ENCODE measurements at places on chromosomes 11 and 22.
A peak's percentile ranks its signal among the peaks of the same experiment; 100 is the strongest.

GRCh38 chr11:11348303-11348702, 4.7 kb downstream of the CSNK2A3 start:
- DNase-seq, result no peak

- DNase-seq, result no peak
These were observed 88.7 kb downstream of the SYN3 start for GRCh38 chr22:32969502-32969901.

DNA sequence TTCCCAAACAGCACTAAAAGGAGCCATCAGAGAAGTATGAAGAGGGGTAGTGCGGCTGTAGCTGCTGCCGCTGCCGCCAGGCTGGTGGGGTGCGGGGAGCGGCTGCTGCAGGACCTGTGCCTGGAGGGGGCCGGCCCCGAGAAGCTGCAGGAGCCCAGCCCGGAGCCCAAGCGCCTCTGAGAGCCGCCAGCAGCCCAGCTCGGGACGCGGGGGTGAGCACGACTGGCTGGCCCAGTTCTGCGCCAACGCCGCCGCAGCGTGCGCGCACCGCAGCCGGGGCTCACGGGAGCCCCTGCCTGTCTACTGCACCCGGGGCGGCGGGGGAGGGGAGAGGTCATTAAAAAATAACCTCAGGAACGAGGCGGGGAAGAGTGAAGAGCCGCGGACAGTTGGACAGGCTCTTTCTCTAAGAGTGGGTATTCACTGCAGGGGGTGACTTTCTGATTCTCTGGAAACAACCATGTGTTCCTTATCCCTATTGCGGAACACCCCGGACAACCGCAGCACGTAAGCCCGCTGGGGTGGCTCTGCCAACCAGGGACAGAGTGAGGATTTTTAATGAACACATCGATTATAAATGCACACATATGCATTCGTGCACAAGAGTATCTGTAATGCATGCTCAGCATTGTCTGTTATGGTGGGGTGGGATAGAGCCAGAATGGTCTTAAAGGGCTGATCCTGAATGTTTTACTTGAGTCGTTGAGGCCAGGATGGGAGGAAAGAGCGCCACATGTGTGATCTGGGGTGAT, 453 bp downstream of the GAS2 start:
- DNase-seq, result no peak

- DNase-seq, result no peak
These were observed 8.5 kb downstream of the DCHS1 start for GRCh38 chr11:6646918-6647679.

DNA sequence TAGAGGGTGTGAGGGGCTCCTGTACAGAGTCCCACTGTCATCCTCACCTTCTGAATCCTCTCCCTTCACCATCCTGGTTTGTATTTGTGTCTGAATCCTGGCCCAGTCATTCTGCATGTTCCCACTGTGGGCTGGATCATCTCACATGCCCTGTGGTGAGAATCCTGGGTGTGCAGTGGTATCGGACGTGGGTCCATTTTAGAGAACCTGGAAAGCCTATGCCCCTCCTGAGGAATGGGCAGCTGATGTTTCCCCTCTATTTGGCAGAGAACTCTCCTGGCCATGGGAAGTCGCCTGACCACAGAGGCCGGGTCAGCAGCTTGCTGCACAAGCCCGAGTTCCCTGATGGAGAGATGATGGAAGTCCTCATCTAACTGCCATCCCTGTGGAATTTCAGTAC, 102.3 kb downstream of the AMOTL1 start:
- no peak for DNase-seq

- DNase-seq, result no peak
These were observed 254.0 kb upstream of the PITPNB start for GRCh38 chr22:28172892-28173670.

DNA sequence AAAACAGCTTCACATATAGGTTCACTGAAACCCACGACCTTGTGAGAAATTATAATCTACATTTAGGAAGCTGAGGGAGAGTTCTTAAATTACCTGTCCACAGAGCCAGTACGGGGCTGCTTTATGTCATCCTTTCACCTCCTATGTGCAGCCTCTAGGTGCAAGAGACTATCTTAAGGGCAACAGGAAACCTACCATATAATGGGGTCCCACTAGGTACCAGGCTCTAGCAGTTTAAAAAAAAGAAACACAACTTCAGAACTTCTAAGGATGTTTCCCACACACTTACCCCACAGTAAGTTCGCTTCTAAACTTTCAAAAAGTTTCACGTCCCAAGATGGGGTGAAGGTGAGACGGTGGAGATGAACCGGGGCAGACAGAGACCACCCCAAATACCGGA, 573 bp downstream of the STK33 start:
- no peak for DNase-seq

GRCh38 chr11:125443767-125444311, 52.2 kb downstream of the FEZ1 start:
- no peak for DNase-seq

DNA sequence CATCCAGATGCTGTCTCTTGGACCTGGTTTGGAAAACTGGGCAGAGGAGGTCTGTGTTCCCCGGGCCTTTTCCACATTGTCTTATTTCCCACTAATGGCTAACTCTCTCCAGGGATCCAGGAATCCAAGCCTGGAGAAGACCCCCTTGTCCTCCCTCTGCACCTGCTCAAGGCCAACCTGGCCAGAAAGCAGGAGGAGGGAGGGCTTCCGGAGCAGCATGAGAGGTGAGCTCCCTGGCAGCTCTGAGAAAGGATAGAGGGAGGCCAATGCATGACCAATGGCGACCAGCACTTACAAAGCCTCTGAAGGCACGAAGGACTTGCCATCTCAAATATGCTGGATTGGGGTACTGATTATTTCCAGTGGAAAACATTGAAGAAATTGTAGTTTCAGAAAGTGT, 445.0 kb upstream of the B3GAT1 start:
- DNase-seq, result no peak

- DNase-seq, result no peak
These were observed 32.2 kb downstream of the RPL3 start for GRCh38 chr22:39287076-39287725.

GRCh38 chr11:15852179-15852578, 504.2 kb downstream of the SOX6 start:
- DNase-seq, result no peak

DNA sequence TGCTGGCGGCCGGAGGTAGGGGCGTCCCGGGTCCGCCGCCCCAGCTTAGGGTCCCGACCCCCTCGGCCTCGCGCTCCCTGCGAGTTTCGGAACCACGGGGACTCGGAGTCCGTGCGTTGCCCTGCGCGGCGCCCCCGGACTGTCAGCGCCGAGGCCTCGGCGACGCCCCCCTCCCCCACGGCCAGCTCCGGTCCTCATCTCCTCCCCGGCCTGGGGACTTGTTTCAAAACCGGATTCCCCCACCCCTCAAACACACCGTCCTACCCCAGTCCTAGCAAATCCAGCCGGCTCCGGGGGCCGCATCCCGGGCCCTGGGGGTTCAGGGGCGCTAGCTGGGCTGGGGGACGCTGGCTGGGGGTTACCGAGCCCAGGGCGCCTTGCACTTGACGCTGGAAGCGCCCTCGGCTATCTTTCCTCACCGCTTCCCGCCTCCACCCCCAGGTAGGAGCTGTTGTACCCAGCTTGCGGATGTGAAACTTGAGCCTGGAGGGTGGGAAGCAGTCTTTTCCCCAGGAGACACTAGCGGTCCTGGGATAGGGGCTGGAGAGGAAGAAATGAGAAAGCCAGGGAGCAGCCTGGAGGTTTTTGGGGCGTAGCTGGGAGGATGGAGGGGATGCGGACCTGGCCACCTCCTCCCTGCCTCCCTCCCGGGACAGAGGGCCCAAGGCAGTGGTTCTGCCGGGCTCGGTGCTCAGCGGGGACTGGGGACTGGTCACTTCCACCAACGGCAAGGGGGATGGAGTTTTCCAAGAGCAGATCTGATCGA, 550 bp downstream of the FBLN1 start:
- DNase-seq, result no peak

- no peak for DNase-seq
These were observed 83.3 kb upstream of the ALKBH3 start for GRCh38 chr11:43797337-43797736.

- no peak for DNase-seq
These were observed 5.2 kb upstream of the ZDHHC13 start for GRCh38 chr11:19111809-19112208.

DNA sequence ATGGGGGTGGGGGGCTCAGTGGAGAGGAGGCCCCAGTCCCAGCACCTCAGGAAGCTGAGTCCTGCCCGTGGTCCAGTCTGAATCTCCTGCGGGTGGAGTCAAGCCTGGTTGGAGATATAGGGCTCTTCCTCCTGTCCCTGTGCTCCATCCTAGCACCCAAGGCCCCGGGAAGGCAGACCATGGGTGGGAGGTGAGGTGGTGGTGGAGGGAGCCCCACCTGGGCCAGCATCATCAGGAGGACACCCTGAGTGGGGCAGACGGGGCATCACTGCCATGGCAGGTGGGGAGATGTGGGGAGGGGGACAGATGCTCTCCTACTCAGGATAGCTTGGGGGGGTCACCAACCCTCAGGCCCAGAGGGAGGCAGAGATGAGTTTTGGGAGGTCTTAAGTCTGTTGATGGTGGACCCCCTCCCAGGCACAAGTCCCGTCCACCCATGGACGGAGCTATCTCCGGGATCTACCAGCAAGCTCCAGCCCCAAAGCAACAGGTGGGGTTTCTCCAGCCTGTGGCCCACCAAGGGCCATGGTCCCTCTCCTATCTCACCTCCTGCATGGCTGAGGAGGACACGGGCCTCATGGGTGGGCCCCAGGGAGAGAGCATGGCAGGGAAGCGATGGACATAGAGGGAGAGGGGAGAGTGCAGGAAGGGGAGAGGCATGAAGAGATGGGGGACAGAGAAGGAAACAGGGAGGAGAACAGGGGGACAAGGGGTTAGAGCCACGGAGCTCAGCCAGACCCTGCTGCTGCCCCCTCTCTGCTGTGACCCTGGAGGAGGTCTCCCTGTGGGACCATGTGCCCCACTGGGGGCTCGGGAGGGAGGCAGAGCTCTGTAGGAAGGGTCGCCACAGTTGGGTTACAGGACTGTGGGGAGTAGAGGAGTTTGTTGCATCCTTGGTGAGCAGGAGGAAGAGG, 1.3 kb downstream of the MRGPRE start:
- no peak for DNase-seq

DNA sequence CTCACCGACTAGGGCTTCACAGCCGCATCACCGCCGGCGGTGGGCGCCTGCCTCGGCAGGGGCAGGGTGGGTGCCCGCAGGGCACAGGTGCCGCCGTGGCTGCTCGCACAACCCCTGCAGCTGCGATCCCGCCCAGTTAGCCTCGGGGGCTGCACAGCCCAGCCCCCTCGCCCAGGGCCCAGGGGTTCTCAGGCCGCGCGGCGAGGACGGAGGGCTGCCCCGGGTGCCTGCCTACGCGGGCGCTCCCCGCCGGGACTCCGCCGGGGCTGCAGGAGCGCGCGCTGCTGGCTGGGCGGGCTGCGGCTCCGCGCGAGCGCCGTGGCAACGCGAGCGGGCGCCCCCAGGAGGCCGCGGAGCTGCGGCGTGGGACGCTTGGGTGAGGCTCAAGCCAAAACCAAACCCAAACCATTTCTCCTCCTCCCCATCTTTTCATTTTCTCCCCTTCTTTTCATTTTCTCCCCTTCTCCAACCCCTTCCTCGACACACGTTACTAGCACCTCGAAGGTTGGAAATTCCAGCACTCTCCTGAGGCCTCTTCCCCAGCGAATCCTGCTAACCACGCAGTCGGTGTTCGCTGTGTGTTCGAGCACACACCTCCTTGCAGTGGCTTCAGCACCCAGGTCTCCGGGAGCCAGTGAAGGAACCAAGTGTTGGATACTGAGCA, at the start of gene MICAL3:
MICAL3 (minus strand) TSS at position 286 of the 664 bp plus-strand sequence. CDS start 117,749 bp downstream, outside the sequence.
- no peak for DNase-seq

- peak; percentile 30 for DNase-seq
These were observed 14.7 kb downstream of the PHF21B start for GRCh38 chr22:44995105-44995514.

- no peak for DNase-seq
These were observed 132.3 kb downstream of the COMMD9 start for GRCh38 chr11:36156817-36157519.

DNA sequence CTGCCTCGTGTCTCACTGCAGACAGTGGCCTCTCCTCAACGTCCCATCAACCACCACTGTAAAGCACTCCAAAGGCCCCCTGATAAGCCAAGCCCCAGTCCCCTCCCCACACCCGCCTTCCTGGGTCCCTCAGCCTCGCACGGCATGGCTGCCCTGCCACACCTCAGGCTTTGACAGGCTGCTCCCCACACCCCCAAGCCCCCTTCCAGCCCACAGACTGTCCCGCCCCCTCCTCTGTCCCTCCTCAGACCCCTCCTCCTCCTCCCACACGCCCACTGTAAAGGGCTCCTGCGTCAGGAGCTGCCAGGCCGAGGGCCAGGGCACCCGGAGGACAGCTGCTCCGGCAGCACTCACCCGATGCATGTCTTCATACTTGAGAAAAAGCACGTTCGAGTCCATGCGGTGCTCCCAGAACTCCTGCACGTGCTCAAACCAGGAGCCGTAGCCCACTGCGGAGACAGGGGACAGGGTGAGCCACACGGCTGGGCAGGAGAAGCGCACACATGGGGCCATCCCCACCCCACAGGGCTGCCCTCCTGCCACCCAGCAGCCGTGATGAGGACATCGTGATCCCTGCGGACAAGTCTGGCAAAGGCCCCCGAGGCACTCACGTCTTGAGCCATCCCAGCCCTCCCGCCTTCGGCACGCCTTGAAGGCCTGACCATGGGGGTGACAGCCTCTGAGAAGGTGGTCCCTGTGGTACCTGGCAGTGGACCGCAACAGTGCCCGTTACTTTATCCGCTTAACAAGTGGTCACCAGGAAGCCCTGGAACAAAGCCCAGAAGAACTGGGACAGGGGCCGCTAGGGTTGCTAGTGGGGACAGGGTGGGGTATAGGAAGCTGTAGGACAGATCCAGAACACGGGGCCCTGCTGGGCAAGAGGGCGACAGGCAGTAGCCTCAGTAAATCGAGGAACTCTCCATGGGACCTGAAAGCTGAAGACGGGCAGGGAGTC, 21.5 kb upstream of the EFCAB6 start:
- no peak for DNase-seq

GRCh38 chr11:65329944-65330403, 3.7 kb upstream of the DPF2 start:
- peak; percentile 64 for DNase-seq

All from NCI-H187 treated with DMSO at 0.1 percent for 48 hours (cell line).